ENCODE measurements at places on chromosomes 5 and 9.

DNA sequence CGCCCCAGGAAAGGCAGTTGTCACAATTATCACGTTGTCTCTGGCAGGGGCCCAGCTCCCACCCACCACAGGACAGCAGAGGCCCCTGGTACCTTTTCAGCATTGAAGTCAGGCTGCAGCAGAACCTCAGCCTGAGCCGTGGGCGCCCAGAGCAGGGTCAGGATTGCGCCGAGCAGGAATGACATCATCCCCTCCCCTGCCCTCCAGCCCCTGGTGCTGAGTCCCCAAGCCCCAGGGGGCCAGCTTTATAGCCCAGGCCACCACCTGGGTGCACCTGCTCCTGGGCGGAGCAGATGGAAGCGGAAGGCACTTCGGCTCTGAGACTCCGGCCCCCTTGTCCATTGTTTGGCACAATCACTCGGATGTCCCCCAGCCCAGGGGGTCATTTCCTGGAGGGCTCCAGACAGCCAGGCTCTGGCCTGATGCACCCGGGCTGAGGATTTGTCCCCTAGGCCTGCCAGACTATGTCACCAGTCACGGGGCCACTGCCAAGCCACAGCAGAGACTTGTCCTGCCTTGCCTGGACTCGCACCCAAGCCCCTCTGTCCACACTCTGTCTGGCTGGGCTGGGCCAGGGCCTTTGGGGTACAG lies at the start of gene LCN15:
Gene LCN15, minus strand, starts transcription at position 218 of the 591 bp plus-strand sequence. Its CDS starts 30 bp downstream, at position 188.
- DNase-seq: no peak

DNA sequence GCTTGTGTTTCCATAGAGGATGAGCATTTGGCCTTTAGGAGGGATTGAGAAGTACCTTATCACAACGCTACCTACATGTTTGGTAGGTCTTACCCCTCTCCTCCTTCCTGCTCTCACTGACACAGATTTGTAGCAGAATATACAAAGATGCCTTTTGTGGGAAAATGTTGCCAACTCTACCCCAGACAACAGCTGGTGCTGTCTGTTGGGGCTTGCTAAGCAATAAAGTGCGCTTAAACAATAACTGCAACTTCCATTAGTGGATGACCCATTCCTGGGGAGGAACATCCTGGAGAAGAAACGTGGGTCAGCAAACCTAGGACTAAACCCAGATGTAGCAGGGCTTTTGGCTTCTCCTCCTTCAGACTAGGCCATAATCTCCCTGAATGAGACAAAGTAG lies 174.3 kb downstream of the EFNA5 start:
- no peak for DNase-seq

- DNase-seq: no peak
These were observed 402.7 kb upstream of the ZNF608 start for GRCh38 chr5:125149110-125149509.

DNA sequence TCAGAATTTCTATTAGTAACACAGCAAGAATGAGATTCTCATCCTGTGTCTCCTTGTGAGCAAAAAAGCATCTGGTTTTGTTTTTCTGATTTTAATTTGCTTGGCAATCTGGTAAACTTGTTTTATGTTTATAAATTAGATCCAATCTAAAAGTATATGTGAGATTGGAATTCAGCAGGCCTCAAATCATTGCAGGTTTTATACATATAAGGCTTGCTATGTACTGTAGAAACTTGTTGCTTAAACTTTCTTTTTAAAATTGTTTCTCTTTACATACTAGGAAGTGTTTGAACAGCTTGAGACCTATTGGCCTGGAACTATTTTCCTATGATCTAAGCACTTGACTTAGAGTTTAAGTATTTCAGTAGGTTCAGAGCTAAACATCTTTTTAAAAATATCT lies 1037.8 kb downstream of the NR2F1-AS1 start:
- no peak for DNase-seq

DNA sequence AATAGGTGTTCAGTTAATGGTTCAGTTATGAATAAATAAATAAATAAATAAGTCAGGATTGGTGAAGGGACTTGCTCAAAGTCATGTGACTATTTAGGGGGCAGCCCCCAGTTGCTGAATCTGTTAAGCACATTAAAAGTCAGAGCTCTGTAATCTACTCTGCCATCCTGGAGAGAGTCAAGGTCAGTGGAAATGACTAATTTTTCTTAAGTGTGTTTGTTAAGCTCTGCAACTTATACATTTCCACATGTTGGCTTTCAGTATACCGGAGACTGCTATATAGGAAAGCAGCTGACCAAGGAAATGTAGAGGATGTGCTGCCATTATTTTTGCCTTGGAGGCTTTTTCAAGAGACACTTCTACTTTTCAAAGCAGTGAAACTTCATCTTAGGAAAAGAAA lies 57.9 kb downstream of the KIAA1958 start:
- DNase-seq: no peak

Data from activated CD4-positive, CD25-positive, alpha-beta regulatory T cell (primary cell).